Hematopoietic multipotent progenitor cell treated with erythropoietin and hydrocortisone succinate and interleukin-3 and kit ligand, for 4 days (in vitro differentiated cells): ENCODE measurements at places on chromosomes 11 and 22.

- no peak for DNase-seq
Observed at GRCh38 chr11:521177-521688, 14.1 kb downstream of the HRAS start.

DNA sequence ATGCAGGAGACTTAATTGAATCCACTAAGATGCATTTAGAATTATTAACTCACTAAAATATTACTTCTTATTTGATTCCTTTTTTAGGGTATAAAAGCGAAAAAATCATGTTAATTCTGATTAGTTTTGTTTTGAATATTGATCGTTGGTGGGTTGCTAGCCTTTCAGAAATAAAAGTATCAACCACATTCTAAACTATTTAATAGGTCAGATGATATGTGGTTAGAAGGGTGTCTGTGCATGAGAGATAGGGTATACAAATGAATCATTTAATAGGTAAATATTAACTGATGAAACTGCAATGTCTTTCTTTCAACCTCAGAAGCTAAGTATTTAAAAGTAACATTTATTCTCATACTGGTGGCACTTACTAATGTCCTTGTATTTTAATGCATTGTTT, 515.1 kb downstream of the CNTN5 start:
- no peak for DNase-seq

DNA sequence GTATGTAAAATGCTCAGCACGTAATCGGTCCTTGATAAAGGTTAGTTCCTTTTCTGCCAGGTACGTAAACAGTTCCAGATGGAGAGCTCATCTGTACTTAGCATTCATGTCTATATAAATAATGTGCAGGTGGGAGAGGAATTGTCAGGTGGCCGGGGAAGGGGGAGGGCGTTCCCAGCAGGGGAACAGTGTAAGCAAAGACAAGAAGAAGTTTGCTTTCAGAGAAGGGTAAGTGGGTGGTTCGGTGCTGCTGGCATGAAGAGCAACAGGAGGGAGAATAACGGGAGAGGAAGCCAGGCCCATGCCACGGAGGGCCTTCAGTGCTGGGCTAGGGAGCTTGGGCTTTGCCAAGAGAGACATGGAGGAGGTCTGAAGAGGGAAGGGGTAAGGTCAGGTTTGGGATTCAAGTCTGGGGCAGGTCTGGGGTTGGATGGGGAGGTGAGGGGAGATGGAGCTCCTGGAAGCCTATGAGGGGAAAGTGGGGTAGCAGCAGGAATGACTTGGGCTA, 11.4 kb upstream of the WNT11 start:
- DNase-seq, result no peak

DNA sequence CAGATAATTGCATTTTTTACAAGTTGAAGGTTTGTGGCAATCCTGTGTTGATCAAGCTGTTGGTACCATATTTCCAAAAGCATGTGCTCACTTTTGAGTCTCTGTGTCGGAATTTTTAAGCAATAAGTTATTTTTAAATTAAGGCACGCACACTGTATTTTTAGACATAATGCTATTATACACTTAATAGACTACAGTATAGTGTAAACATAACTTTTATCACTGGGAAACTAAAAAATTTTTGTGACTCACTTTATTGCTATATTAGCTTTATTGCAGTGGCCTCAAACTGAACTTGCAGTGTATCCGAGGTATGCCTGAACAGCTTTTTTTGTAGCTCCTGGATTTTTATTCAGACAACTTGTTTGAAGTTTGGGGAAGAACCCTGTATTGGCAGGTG, 31.3 kb upstream of the RRM1 start:
- no peak for DNase-seq

- no peak for DNase-seq
Observed at GRCh38 chr11:16511116-16512114, 155.1 kb upstream of the SOX6 start.

DNA sequence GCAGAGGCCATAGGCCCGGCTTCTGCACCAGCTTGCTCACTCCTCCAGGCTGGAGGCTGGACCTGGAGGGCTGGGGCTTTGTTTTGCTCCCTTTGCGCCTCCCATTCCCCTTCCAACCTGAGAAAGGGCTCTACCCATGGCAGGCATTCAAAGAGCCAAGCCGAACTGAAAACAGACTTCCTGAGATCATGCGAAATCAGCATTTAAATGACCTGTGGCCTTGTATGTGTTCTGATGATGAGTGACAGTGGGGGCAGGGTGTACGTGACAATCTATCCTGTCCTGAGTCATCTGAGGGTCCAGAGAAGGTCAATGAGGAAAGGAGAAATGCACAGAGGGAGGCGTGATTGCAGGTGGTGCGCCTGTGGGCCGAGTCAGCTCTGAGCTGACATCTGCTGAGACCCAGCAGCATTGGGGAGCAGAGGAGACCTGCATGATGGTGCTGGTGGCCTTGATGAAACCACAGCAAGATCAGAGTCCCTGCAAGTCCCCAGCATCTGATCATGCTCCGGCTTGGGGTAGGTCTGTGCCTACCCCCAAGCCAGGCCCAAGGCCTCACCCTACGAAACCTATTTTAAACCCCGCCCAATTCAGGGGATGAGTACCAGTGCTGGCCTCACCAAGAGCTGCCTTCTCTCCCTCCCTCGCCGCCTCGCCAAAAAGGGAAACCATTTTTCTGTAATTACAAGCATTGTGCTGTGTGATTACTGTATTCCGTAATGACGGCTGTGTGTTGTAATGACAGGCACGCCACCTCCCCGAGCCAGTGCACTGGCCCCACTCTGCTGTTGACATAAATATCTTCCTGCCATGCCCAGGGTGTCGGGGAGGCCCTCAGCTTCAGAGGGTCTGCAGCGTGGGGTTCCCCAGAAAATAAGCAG, 95.2 kb upstream of the ANO1 start:
- DNase-seq, result no peak

GRCh38 chr11:86155200-86155844, 86.4 kb upstream of the PICALM start:
- no peak for DNase-seq

- no peak for DNase-seq
Observed at GRCh38 chr11:125170510-125171031, 6.0 kb downstream of the PKNOX2 start.

DNA sequence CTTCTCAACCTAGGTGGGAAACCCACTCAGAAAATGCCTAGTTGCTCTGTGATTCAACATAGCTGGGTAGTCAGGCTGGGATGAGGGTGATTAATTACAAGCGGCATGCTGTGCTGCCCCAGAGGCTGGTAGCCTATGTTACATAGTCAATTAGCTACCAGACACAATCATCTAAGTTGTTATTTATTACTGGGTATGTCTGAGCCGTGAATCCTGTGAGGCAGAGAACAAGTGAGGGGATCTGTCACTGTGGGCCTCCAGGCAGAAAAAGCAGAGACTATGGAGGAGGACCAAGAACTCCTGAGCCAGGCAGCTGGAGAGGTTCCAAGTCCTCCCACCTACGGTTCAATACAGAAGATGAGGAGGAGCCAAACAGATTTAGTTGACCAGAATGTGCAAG, 186.6 kb upstream of the BDNF start:
- no peak for DNase-seq

GRCh38 chr11:64894812-64895452, 16.5 kb upstream of the EHD1 start:
- DNase-seq, result no peak

GRCh38 chr11:44654057-44654456, 72.7 kb upstream of the TSPAN18 start:
- DNase-seq, result no peak

DNA sequence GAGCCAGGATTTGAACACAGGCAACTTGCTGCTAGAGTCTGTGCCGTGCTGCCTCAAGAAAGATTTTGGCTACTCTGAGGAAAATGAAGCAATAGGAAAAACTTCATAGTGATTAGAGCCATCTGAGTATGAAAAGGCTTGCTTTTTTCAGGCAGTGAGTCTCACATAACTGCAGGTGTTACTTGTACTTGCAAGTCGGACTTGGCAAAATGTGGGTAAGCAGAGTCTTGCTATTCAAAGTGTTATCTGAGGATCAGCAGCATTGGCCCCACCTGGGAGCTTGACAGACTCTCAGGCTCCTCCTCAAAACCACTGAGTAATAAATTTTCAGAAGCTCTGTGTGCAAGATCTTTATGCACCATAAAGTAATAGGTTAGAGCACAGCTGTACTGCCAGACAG, 18.1 kb downstream of the RNF141 start:
- DNase-seq, result no peak

DNA sequence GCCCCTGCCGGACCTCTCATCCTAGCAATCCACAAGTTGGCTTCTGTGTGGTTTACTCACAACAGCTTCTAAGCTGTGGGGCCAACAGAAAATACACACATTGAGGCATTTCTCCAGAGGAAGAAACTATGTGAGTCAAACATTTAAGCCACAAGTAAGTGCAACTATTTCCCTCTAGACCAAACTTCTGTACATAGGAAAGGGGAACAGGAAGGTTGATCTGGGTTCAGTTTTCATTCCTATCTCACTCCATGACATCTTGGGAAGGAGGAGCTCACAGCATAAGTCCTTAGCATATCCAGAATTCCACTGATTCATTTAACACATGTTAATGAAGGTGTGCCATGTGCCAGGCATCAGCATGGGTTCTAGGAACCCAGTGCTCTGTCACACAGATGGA, 72.8 kb upstream of the PICALM start:
- no peak for DNase-seq

DNA sequence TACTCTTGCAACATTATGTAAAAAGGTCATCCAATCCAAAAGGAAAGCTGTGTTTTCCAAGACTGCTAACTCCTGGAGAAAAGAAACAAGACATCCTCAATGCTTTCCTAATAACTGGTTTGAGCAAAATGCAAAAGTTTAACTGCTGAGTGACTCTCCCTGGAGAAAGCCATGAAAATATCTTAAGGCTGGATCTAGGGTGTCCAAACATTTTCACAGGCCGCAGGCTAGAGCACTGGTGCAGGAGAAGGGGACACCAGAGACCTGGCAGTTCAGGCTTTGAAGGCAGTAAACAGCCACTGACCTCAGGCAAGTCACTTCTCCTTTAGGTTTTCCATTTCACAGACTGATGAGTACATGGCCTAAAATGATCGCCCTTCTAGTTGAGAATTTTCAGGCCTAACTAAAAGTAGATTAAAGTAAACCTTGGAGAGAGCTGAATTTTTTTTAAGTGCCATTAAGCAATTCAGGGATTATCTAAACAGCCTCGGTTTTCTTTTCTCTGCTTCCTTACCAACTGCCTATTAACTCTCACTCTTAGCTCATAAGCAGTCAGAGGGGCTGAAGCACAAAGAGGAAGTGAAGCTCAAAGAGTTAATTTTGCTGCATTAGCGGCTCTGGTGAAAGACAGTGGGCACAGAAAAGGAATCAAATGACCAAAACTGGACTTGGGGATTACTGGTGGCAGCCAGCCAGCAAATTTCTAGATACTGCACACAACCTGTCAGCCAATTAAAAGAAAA, 2.3 kb downstream of the CHKA start:
- peak; percentile 86 for DNase-seq

- DNase-seq, result peak; percentile 65
Observed at GRCh38 chr11:6747097-6747668, 24.6 kb downstream of the OR2AG2 start.

GRCh38 chr22:35736701-35737100, 19.0 kb downstream of the APOL5 start:
- no peak for DNase-seq
